ENCODE measurements at places on chromosomes 3 and 15.

DNA sequence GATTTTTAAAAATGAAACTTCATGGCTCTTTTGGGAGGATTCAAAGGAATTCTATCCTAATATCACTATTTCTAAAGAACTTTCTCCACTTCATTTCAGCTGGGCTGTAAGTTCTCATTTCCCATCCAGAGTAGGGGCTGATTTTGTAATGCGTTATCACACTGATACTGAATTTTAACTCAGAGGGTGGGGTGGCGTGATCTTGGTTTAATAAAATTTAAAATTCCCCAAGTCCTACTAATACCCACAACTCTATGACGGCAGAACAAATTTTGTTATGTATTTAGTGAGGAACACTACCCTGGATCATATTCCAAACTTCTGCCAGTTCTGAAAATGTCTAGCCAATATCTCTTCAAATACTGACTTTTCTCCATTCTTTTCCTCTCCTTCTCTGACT, 92.7 kb downstream of the ASB7 start:
- no peak for DNase-seq

- DNase-seq: no peak
Measured at GRCh38 chr15:29860872-29861271, 38.6 kb upstream of the TJP1 start.

DNA sequence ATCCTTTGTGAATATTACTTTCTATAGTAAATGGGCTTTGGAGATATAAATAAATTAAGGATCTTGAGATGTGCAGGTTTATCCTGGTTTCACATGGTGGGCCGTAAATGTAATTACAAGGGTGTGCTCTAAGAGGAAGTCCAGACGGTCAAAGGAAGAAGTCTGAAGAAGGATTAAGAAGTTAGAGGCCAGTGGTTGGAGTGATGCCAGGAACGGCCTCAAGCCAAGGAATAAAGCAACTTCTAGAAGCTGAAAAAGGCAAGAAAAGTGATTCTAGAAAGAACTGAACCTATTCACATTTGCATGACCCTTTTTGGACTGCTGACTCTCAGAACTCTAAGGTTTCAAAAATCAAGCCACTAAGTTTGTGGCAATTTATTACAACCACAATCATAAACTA, 981.3 kb upstream of the ALCAM start:
- DNase-seq: no peak

- no peak for DNase-seq
Measured at GRCh38 chr3:8204853-8205650, 296.6 kb upstream of the LMCD1 start.

DNA sequence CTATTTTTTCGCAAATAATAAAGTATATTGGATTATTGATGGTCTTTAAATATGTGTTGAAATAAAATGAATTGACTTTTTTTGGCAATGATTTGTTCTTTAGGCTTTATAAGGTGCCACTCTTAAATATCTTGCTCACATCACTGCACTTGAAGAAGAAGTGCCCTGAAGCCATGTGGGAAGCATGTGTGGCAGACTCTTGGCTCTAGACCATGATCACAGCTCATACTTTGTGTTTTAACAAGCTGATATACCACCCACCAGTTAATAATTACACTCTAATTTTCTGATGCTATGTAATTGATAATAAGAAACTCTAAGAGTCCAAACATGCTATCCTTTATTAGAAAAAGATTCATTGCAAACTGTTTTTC, 52.1 kb upstream of the TGFBR2 start:
- DNase-seq: no peak

DNA sequence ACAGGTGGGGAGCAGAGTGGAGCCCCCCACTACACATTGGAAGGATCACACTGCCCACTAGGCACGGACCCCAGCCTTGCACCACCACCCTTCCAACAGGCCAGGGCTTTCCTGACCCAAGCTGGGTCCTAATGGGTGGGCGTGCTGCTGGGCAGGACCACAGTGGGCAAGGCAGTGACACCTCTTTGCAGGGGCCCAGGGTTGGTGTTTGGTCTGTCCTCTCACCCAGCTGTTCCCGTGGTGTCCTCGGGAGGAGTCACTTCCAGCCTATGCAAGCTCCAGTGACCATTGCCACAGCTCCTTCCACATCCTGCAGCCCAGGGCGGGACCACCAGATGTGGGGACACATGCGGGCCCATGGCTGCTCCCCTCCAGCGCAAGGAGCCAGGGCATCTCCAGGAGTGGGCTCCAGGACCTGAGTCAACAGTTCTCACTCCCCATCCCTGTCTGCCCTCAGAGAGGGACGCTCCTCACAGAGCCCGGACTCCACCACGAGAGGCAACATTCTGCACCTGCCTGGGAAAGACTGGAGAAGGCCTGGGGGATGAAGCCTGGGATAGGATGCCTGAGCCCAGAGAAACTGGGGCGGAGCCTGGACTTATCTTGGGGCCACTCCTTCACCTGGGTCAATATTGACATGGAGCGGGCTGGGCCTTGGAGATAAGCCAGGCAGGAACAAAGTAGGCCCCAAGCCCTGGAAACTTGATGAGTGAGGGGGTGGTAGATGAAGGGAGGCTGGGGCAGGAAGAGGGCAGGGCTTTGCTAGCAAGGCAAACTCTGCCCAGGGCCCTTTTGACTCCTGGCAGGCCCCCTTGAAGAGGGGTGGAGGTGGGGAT, 3.9 kb upstream of the VILL start:
- DNase-seq: no peak

GRCh38 chr3:55611121-55611520, 124.0 kb upstream of the WNT5A start:
- no peak for DNase-seq

DNA sequence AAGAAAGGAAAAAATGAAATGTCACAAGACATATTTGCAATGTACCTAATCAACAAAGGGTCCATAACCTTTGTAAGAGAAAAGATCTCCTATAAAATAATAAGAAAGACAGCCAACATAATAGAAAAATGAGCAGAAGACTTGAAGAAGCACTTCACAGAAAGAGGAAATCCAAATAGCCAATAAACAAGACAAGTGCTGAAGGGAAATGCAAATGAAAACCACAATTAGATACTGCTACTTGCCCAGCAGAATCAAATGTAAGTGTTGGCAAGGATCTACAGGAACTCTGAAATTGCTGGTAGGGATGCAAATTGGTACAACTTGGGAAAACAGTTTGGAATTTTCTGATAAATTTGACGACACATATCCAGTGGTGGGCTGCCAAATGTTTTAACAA, 15.1 kb upstream of the TOPAZ1 start:
- DNase-seq: no peak

DNA sequence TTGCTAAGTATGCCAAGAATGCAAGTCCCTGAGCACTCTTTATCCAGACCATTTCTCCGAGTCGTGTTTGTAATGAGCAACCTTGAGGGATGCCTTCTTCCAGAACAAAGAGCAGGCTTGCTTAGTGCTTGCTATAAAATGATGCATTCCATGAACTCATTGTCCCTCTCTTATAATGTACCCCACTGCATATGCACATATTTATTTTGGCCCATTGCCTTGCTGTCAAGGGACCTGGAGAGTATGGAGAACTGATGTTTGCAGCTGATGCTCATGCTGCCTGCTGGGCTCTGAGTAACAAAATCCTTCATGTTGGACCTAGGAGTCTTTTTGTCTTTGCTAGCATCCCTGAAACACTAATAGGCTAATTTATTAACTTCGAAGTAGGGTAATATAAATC, 97.8 kb upstream of the AADACL2 start:
- DNase-seq: no peak
